ENCODE measurements at places on chromosomes 11 and 22.

DNA sequence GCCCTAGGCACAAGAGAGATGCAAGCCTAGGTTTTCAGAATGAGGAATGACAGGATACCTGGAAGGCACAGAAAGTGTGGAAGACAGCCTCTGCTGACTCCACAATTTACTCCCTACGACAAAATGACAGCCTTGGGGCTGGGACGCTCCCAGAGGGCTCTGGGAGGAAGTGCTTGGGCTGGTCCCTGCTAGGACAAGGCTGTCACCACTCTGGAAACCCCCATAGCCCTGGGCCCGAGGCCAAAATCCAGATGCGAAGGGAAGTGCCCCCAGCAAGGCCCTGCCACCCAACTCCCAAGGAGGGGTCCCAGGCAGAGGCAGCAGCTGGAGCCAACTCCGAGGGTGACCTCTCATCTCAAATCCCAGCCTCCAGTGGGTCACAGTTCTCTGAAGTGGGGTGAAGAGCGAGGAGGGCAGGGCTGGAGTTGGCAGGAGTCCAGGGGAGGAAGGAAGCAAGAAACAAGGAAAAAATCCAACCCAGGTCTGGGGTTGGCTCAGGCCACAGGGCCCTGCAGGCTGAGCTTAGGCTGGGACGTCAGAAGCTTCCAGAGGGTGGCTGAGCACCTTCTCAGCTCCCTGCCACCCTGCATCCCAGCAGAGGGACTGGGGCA is 6.3 kb upstream of the CDC42EP2 start:
- DNase-seq = no peak

DNA sequence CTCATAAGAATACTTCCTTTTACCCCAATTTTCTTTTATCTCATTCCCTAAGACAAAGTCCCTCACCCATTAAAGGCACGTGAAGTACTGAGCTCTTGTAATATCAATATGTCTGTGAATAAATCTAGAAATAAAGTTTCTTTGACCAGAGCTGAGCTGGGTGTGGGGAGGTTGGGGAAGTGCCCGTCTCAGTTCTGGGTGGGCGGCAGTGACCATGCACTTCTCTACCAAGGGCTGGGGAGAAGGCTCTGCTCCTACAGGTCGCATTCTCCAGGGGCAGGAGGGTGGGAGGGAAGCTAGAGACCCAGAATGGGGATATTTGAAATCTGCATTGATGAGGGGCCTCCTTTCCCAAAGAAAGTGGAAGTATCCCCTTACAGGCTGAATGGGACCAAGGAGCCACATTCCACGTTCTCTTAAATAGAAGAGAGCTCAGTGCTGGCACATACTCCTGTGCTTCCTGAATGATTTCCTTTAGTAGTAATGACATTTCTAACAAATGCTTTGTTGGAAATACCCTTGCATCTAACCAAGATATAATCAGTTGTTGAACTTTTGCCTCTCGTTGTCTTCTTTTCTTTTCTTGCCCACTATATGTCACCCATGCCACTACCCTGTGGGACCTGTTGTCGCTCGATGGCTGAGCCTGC is 16.1 kb downstream of the RBX1 start:
- no peak for DNase-seq

- no peak for DNase-seq
Measured at GRCh38 chr11:459511-460220, 9.6 kb downstream of the PTDSS2 start.

GRCh38 chr11:9601037-9601875 is 27.8 kb downstream of the WEE1 start:
- peak; percentile 7 for DNase-seq

DNA sequence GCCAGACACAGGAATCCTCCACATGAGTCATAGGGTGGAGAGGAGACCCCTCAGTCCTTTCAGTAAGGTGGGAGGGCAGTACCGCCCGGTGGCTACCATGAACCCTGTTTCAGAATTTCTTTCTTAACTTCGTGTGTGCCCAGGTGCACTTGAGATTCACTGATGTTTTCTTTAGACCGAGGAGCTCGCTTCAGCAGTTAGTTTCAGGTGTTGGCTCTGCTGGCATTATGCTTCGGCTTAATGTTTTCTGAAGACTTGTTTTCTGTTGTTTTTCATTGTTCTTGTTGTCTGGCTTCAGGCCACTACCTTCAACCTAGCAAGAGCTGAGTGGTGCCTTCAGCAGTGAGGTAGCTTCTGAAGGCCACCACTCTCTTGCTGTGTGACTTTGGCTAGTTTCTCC is 71.5 kb downstream of the BMAL1 start:
- no peak for DNase-seq

DNA sequence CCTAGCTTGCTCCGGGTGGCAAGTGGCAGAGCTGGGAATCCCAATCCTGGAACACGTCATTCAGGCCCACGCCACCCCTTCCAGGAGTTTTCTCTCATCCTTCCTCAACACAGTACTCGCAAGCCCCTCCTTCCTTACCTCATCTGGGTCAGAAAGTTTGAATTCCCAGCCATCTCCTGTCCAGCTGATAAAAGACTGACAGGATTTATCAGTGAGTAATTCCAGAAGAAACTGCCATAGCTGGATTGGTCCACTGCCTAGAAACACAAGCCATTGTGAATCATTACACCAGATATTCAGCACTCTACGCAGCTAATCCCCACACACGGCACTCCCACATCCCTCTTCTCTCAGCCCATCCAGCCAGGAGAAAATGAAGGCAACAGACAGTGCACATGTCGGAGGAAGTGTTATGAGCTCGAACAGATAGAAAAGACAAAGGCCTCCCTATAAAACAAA is 124.0 kb downstream of the ETS1 start:
- DNase-seq = no peak

GRCh38 chr11:111939836-111940604 is 2.9 kb downstream of the DIXDC1 start:
- DNase-seq = no peak

DNA sequence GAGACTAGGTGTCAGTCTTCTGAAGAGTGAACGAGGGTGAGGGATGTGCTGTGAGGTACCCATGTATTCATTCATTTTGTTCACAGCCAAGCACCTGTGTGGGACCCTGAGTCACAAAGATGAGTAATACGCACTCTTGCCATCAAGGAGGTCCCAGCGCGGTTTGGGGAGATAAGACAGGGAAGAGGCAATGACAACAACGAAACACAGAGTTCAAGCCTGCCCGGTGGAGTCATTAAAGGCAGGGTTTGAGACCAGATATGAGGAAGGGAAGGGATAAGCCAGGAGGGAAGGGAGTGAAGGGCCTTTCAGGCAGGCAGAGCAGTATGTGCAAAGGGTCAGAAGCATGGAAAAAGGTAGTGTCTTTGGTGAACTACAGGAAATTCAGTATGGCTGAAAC is 4.6 kb downstream of the DCHS1 start:
- no peak for DNase-seq

- no peak for DNase-seq
Measured at GRCh38 chr11:75775056-75775455, 6.5 kb downstream of the DGAT2 start.

DNA sequence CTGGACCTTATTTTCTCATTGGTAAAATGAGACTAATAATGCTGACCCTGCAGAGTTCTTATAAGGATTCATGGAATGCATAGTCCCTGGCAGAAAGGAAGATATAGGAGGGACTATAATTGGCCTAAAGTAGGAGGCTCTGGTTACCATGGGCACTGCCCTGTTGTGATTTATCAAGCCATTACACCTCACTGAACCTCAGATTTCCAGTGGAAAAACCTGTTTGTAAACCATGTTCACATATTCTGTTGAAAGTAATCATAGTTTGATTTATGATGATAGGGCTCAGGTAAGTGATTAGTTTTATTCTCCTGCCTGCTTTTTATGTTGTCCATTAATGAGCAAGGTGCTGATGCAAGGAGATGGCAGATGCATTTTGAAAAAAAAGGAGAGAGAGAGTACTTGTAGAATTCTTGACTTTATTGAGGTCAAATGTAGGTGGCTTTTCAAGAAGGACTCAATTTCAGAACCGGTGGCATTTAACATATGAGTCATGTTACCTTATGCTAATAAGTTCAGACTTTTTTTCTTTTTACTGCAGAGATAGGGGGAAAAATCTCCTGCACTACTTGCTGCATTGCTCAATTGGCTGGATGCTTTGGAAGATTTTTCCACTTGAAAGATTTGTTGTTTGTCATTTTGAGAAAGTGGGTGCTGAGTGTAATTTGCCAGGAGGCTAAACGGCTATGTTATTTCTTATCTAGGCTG is 14.6 kb downstream of the NF2 start:
- DNase-seq = no peak

DNA sequence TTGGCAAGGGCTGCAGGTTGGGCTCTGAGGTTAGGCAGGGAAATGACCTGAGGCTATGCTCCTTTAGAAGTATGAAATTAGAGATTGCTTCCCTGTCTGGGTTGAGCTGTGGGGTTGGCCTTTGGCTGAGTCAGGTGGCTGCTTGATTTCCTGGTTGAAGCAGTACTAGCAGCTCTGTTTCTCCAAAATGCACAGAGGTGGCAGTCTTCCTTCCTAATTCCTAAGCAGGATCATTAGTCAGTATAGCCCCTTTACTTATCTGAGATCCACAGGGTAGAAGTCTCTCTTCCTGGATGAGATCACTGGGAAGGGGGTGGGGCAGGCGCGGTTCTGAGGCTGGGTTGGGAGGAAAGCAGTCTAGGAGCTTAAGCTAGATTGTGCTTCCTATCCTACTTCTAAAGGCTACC is 1917.5 kb downstream of the LRRC4C start:
- DNase-seq = no peak

DNA sequence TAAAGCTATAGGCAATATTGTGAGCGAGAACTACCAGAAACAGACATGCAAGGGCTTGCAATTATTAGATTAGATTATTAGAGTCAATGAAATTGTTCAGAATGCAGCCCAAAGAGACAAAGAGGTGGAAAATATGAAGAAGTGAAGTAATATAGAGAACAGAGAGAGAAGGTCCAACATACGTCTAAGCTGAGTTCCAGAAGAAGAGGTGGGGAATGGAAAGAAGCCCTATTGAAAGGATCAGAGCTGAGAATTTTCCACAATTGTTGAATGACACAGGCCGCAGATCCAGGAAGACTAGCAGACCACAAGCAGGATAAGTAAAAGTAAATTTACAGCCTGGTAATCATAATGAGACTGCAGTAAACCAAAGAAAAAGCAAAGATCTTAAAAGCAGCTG is 93.2 kb downstream of the EXT2 start:
- DNase-seq = no peak

- DNase-seq = no peak
Measured at GRCh38 chr11:64089915-64090805, 54.4 kb downstream of the FLRT1 start.

DNA sequence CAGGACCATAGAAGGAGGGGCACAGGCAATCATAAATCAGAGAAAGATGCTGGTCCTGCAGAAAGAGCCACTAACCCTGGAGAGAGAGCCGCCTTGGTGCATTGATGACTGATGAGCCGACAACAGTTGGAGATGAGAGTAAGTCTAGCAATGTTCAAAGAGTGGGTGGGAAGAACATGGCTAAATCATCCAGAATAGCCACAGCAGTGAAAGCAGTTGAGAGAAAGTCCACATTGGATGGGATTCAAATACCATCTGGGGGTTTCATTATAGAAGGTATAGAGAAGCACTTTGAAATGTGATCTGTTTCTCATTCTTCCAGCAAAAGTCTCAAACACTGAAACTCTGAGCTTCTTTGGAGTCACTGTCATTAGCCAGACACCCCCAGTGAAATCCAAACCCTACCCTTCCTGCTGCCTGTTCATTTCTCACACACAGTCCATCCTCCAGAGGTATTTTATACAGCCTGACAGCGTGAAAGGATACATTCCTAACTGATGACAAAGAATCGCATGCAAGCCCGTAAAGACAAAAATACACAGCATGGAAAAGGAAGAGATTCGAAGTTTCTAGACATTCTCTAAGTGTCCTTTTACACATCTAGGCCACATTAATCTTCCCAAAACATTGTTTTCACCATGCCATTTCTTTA is 303.1 kb upstream of the MPPED2 start:
- DNase-seq = no peak

DNA sequence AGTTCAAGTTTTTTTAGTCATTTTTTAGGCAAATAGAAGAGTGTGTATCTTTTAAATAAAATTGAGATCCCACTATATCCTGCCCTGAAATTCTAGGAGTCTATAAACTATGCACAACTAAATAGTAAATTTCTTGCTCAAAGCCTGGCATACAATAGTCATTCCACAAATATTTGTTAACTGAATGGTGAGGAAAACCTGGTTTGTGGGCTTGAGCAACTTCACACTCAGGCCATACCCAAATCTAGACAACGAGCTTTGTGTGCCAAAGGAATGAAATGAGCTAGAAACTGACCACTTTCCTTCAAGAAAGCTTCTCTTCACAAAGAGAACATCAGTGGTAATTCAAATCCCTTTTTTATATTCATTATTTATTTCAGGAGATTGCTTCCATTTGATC is 39.6 kb upstream of the AMOTL1 start:
- no peak for DNase-seq

GRCh38 chr22:42179616-42180015 is 49.0 kb upstream of the CYP2D6 start:
- DNase-seq = no peak

DNA sequence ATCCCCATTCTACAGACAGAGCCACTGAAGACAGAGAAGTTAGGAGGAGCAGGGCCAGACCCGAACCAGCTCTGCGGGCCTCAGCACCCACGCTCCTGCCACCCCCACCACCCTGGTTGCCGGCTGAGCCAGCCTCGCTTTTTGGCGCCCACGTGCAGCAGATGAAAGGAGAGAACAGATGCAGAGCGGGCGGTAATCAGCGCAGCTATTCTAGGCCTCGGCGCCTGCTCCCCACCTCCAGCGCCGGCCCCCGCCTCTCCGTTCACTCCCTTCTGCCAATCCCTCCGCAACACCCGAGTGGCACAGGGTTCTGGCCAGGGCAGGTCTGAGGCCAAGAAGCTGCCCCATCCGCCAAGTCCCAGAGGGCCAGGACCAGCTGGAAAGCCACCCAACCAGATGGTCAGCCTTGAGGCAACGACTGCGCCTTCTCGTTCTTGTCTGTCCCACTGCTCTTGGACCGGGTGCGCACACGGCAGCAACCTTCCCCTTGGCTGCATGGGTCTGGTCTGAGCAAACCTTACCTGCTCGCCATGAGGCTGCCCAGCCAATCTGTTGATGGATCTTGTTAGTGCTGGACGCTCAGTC is 16.8 kb downstream of the DNAL4 start:
- DNase-seq = no peak

DNA sequence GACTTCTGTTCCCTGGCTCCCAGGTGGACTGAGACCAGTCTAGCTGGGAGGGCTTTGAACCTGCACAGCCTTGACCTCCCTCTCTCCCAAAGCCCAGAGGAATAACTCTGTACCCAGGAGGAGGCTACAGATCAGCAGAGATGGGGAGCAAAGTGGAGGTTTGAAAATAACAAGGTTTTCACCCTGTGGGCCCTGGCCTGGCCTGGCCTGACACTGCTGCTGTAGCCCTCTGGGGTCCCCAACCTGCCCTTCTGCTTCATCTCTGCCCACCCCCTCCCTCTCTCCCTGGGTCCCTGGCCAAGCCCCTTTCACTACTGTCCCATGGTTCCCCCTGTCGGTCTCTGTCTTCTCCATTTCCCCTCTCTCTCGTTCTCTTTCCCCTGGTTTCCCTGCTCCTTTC is 225.2 kb downstream of the BUD13 start:
- no peak for DNase-seq
